NK-92 treated with Interleukin-12 subunit alpha and Interleukin-12 subunit beta, amount 100 ng/mL, for 24 hours (cell line): ENCODE measurements at places on chromosomes 4 and X.

- DNase-seq, result no peak
Measured at GRCh38 chr4:10703766-10704429, 19.3 kb upstream of the CLNK start.

GRCh38 chr4:150425161-150425560 lies 156.8 kb upstream of the MAB21L2 start:
- DNase-seq, result no peak

DNA sequence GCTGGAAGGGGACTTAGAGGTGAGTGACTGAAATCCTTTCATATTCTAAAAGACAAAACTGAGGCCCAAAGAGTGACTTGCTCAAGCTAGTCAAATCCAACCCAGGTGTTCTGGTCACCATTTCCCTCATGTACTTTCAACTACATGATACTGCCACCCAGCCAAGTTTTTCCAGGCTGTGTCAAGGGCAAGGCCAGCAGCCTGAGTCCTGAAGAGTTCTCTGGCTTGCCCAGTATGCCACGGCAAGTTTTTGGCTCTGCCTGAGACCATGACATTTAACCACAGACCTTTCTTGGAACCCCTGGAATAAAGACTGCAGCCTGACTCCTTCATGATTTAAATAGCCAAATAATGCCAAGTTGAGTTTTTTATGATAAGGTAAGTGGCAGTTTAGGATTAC lies 10.7 kb upstream of the TMEM164 start:
- DNase-seq, result no peak

GRCh38 chr4:105970371-105970770 lies 75.1 kb downstream of the NPNT start:
- DNase-seq, result no peak

DNA sequence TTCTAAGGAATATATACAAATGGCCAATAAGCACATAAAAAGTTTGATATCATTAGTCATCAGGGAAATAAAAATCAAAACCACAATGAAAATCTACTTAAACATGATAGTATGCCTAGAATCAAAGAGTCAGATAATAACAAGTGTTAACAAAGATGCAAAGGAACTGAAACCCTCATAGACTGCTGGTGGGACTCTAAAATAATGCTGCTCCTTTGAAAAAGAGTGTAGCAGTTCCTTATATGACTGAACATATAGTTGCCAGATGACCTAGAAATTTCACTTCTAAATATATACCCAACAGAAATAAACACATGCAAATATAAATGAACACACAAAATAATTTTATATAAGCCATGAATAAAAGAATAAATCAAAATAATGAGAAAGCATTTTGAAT lies 205.1 kb upstream of the CTSO start:
- DNase-seq, result no peak

DNA sequence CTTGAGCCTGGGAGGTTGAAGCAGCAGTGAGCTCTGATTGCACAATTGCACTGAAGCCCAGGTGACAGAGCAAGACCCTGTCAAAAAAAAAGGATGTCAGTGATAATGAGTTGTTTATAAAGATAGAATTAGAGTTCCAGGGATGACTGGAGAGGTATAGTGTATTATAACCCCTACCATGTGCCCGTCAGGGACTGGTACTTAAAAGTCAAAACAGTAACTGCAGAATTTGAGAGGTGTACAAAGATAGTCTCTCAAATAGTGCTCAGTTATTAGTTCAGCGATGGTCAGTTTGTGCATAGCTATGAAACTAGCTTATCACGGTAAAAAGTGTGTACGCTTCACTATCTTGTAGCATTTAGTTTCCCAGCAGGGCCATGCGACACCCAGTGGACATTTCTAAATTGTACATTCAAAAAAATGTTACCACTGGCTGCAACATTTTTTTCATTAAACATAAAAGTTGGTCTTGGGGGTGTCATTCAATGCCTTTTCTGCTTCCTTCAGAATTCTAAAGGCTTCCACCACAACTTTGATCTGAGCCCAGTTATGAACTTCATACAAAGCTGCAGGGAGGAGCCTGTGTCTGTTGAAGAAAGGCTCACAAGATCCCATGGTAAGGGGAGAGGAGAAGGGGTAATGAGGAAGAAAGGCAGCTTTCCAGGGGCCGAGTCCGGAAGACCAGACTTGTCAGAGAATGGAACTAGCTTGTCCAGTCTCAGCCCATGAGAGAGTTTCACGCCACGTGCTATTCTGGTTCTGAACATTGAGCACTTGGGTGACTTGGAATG lies 9.2 kb upstream of the GYG2 start:
- no peak for DNase-seq

- DNase-seq, result no peak
Measured at GRCh38 chr4:174582463-174582862, 60.2 kb upstream of the HPGD start.

DNA sequence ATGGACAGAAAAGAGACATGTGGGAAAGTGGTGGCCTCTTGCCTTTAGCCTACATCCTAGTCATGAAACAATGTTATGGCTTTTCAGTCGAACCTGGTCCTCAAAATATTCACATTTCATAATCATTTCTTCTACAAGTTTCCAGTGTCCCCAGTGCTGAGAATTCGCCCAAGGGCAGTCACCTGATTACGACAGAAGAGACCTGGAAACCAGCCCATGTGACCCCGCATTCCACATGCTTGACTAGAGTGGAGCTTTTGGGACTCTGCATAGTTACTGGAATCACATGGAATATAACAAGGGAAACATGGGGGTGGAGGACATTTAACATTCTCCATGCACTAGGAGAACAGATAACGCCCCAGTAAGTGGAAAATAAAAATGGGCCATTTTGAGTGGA lies 100.1 kb downstream of the PPARGC1A start:
- no peak for DNase-seq

- DNase-seq, result no peak
Measured at GRCh38 chrX:38824176-38824575, 22.9 kb downstream of the MID1IP1 start.

- no peak for DNase-seq
Measured at GRCh38 chr4:10034136-10034535, 12.8 kb upstream of the SLC2A9 start.

DNA sequence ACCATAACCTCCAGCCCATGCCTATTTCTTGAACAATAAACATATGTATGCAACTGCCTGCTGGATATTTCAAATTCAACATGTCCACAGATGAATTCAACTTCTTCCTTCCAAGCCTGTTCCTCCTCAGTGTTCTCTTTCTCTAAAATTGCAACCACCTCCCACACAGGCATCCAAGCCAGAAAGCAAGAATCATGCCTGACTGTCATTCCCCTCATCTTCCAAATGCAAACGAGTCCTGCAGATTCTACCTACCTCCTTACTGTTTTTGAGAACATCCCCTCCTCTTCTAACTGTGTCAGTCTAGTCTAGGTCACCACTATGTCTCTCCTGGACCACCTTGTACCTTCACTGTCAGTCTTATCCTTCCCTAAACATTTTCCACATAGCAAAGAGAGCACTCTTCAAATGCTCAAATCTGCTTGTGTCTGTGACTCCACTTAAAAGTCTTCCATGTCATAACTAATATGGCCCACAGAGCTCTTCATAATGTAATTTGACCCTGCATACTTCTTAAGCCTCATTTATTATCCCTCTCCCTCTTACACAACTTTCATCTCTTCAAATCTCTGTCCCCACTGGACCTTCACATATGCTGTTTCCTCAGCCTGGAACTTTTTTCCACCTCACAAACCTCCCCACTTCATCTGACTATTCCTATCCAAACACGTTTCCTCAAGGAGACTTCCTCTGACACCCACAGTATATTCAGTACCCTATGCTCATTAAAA lies 25.7 kb downstream of the MAPK10 start:
- DNase-seq, result no peak

DNA sequence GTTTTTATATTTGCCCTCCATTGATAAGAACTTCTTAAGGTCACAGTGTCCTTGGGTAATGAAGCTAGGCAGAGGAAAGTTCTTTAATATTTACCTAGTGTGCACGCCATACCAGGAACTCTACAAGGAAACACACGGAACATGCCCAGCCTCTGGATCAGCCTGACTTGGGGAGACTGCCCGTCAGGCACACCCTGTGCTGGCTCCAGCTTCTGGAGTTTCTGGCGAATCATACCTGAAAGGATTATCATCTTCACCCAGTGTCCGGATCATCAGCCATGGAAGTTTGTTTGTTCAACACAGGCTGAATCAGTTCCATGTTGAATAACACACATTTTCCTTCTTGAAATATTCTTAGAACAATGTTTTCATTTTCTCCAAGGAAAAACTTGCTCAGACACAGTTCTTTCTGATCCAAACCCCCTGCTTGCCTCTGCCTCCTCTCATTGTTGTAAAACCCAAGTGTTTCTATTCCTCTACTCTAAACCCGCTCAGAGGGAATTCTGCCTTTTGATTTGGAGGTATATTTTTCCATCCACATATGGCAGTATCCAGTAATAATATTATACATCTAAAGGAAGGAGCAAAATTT lies 176.7 kb downstream of the SHROOM3 start:
- DNase-seq, result no peak

- DNase-seq, result no peak
Measured at GRCh38 chrX:103616676-103617186, 9.0 kb downstream of the TCEAL3 start.

GRCh38 chr4:40254608-40255392 lies 58.0 kb downstream of the RHOH start:
- no peak for DNase-seq

GRCh38 chr4:78299565-78299972 lies 242.4 kb downstream of the FRAS1 start:
- no peak for DNase-seq

DNA sequence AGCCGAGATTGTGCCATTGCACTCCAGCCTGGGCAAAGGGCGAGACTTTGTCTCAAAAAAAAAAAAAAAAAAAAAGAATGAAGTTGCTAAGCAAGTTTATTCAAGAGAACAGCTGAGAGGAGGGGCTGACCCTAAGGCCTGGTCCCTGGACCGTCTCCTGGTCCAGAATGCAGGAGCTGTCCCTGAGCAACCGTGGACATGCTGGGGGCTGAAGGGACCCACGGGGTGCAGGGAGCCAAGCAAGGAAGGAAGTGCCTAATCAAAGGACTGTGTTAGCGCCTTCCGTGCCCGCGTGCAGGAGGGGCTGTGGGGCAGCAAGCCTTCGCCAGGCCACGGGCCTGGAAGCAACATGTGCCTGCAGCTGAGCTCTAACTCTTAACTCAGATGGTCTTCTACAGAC lies 39.1 kb upstream of the CDKN2AIP start:
- DNase-seq, result no peak

GRCh38 chr4:184950926-184951325 lies 67.4 kb upstream of the HELT start:
- no peak for DNase-seq

DNA sequence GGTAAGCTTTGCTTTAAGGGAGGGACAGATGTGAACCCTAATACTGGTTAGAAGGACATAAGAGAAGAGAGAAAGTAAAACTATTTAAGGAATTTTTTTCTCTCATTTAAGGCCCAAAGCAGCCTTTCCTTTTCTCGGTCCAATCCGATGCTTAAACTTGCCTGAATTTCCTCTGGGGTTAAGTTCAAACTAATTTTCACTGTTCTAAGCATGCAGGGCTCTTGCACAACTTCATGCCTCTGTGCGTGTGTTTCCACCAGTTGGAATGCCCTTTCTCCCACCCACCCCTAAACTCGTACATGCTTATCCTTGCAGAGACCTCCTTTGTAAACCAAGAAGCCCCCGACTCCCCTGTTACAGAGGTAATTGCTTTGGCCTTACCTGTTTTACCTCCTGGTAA lies 204.7 kb downstream of the CBR4 start:
- DNase-seq, result no peak

DNA sequence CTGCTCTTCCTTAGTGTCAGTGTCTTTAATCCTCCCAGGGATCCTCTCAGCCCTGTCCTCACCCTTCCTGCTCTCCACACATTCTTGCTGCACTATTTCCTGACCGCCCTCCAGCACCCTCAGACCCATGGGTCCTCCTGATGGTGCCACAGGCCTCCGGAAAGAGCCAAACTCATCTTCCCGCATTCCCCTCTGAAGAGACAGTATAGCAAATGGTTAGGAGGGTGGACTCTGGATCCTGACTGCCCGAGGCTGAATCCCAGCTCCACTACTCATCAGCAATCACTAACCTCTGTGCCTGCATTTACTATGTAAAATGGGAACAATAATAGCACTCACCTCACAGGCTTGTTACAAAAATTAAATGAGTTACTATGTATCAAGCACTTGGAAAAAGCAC lies 6.2 kb downstream of the SUV39H1 start:
- no peak for DNase-seq

DNA sequence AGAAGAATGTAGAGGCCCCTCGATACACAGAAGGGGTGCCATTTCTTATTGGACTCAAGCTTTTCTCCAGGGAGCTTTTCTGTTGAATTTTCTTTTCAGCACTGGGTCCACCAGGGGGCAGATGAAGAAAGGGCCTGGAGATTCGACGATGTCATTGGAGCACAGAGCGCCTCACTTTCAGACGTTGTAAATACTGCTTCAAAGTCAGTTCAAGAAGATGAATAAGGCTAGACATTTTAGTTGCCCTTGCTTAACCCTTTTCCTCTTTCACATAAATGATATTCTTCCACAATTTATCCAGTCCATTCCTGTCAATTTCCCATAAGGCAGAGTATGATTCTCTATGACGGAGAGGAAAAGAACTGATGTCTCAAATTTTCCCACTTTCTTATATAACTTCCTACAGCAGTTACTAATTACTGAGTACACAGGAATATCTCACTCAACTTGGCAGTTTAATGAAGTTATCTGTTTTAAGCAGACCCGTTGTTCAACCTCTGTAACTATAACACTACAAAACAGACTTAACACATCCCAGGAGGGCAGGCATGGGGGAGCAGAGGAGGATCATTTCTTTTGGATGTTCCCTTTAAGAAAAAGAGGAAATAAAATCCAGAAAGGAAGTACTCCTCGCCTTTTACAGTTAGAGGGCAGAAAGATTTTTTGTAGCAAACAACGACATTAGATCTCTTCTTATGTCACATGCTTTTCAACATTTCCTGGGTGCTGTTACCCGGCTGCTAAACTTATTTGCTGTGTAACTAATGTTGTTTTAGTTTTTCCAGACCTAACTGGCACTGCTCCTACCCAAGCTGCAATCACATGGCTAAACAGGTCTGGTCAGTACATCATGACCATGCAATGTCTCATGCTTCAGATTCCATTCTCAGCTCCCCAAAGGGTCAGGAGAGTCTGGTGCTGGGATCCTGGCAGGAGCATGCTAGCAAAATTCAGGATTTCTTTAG lies 12.2 kb upstream of the CENPU start:
- DNase-seq, result peak; percentile 5

DNA sequence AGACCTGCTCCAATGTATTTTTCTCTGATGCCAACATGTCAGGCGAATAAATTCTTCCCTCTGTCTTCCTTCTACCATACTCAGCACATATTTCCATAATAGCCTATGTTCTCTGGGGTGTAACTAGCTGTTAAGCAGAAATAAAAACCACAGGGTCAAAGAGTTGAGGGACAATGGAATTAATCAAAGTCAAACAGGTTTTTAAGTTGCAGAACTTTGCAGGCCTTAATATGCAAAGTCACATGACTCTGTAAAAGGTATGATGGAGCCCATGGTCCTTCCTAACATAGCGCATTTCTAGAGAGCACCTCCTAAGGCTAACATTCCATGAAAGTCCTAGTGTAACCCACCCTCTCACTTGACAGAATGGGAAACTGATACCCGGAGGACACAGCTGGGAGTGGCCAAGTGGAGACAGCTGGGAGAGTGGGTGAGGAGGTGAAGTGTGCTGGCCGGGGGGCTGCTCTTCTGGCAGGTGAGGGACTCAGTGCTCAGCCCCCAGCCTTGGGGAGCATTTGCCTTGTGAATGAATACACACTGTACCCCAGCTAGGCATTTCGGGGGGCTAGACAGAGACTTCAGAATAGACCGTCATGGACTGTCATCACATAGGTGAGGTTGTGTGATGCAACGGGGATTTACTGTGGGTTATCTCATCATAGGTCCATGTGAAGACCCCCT lies 8.4 kb upstream of the SORCS2 start:
- DNase-seq, result no peak

- no peak for DNase-seq
Measured at GRCh38 chr4:55609393-55609866, 17.4 kb upstream of the PDCL2 start.
